ENCODE measurements at places on chromosomes 3 and 15.

DNA sequence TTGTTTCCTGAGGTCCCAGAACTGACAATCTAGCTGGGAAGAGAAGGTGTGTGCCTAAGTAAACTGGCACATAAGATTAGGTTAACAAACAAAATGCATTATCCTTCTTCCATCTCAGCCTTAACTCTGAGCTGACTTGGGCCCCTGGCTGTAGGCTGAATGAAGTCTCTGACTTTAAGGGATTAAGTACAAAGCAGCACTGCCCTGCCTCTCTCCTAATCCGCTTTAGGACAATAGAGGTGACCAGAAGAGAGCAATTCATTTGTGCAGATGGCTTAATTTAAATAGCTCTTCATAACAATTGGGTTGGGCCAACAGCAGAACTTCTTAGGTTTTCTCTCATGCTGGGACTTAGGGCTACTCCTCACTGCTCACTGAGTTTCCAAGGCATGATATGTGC lies 181.6 kb upstream of the SOX14 start:
- DNase-seq, result no peak

- DNase-seq, result peak; percentile 92
Measured at GRCh38 chr15:64894395-64895056, 17.2 kb upstream of the ANKDD1A start.

DNA sequence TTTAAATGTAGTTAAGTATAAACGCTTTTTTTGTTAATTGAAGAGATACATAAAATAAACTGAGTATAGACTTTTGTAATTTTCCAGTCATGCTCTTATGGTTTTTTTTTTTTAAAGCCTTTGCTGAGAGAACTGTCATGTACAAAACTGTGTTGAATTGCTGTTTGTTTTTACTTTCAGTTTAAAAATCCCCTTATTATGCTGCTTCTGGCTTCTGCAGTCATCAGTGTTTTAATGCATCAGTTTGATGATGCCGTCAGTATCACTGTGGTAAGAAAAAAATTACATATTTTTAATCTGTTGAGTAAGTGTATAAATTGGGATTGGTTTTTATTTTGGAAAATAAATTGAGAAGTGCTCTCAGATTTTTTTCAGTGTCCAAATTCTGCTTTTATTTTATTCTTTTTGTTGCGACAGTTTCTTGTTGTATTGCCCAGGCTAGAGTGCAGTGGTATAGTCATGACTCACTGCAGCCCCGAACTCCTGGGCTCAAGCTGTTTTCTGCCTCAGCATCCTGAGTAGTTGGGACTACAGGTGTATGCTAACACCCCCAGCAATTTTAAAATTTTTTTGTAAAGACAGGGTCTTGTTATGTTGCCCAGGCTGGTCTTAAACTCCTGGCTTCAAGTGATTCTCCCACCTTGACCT lies 40.7 kb downstream of the ATP2C1 start:
- no peak for DNase-seq

- no peak for DNase-seq
Measured at GRCh38 chr15:34359416-34359815, 7.6 kb downstream of the LPCAT4 start.

DNA sequence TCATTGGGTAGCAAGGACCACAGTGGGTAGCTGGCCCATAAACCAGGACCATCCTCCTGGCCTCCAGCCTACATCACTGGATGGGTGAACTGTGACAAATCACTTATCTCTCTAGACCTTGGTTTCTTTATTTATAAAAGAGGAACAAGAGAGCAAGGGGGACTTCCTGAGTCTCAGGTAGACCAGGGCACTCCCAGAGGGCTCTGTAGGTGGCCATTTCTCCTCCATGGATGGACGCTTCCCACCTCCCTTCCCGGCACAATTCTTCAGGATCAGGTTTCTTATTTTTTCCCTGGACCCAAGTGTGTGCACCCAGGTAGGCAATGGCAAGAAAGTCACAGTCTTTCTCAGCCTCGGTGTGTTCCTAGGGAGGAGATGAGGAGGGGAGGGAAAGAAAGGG lies 41.4 kb upstream of the SPATA12 start:
- no peak for DNase-seq

GRCh38 chr3:115071601-115072000 lies 75.5 kb downstream of the ZBTB20 start:
- DNase-seq, result no peak

All from activated CD4-positive, alpha-beta T cell treated with anti-CD3 and anti-CD28 coated beads, Interleukin-10, Interleukin-2, amounts not matched to agents 100 ng/mL and 50 ng/mL, durations not matched to agents 16 hours and 8 hours (primary cell).